Stimulated activated CD8-positive, alpha-beta memory T cell treated with anti-CD3 and anti-CD28 coated beads, Interleukin-15, amount 100 ng/mL, for 1 hour (primary cell): ENCODE measurements at places on chromosomes 1 and 21.

DNA sequence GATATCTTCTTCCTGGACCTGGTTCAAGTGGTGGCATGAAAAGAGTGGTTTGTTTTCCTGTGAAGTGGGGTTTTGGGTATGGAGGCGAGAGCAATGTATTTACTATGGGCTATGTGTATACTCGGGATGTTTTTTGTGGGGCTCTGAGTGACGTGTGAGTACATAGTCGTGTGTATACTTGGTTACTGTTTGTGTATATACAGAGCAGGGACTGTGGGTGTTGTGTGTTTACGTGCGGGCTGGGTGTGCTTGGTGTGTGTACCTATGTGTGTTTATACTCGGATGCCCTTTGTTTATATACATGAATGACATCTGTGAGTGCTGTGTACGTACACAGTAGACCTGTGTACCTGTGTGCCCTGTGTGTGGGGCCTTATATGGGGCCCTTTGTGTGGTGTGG lies 50.0 kb downstream of the YARS1 start:
- DNase-seq = no peak

GRCh38 chr1:59359325-59359724 lies 62.4 kb downstream of the FGGY start:
- DNase-seq = no peak

DNA sequence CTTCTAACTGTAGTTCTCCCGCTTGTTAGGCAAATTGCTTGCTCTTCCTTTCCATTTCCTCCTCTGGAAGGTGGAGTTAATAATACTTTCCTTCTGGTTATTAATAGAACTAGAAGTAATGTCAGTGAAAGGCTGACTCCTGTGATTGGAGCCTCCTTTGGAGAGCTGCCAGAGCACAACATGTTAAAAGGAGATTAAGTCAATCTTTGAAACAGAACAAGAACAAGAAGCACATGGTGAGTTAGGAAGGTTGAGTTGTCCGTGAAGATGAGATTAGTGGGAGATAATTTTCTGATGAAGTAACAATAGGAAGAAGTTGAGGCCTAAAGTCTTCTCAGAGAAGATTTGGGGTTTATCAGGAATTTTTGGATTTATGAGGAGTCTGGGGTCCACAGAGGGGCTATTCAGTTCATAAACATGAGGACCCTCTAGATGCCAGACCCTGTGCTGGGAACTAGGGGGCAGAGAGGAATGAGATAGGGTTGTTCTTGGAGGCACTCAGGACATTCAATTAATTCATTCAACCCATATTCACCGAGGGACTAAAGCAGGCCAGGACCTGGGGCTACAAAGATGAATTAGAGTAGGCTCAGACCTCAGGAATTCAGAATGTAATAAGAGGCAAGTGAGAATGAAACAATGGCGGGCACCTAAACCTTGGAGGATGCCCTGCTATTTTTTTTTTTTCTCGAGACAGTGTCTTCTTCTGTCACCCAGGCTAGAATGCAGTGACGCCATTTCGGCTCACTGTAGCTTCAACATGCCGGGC lies 40.7 kb upstream of the DHCR24 start:
- DNase-seq = no peak

DNA sequence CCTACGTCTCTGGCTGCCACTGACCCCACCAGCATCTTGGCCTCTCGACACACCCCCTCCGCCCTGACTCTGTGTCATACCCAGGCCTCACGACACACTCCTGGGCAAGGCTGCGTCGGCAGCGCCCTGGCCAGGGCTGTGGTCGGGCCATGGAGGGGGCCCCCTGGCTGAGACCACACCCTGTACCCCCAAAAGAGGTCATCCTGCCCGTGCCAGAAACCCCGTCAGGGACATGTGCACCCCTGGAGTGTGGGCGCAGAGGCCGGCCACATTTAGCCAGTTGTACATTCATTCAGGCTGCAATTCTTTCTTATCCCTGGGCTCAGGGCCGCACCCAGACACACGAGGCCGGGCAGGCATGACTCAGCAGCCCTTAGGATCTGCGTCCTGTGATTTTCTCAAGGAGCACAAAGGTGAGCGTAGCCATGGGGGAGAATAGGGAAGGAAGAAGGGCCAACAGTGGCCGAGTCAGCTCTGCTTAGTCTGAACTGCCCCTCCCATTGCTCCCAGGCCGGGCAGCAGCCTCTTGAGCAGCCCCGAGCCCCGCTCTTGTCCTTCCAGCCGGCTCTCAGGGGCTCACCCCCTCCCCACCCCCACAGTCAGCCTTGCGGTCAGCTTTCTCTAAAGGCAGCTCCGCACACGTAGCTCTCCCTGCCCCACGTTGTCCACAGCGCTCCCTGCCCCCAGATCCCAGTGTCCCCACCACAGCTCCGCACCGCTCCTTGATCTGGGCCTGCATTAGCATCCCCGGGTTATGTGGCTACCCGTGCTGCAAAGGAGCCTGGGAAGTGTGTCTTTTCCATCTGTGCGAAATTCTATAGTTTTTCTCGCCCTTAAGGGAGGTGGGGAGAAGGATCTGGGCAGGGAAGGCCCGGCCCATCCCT lies 7.9 kb downstream of the CSTB start:
- DNase-seq = no peak

GRCh38 chr1:57461405-57461804 lies 37.5 kb upstream of the DAB1 start:
- no peak for DNase-seq
